AML-193 (cell line): ENCODE measurements at places on chromosomes 7 and 10.

GRCh38 chr10:22230158-22230833 lies 12.5 kb upstream of the EBLN1 start:
- peak; percentile 39 for DNase-seq

DNA sequence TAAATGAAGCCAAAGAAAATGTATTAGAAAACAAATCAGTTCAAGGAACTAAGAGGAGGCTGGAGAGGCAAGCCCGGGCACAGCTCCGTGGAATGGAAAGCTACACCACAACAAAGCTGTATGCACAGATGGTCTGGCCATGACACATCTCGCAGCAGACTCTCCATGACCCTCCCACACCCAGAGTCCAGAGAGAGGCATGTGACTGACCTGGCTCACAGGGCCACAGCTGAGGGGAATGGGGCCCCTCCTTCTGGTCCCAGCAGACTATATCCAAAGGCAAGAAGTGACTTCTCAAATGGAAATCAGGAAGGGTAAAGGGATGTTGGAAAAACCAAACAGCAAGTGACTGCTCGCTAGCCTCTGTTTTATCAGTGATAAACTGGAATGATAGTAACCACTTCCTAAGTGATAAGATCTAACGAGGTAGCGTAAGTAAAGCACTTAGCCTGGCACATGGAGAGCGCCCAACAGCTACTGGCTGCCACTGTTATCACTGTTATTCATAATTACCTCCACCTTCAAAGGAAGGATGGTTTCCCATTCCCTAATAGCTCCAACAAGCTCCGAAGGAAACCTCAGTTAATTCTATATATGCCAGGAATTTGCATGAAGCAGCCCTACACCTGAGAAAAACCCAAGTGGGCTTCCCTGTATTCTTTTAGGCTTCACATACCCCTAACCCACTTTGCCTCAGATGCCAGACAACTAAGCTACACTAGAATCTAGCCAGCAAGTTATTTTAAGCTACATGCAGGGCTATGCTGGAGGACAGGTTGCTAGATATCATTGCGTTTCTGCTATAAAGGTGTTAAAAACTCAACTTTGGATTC lies 8.4 kb downstream of the OSBPL3 start:
- DNase-seq, result no peak

GRCh38 chr10:89283025-89283935 lies 18.6 kb upstream of the IFIT2 start:
- no peak for DNase-seq

GRCh38 chr7:92498557-92498956 lies 20.8 kb upstream of the ERVW-1 start:
- DNase-seq, result no peak

- no peak for DNase-seq
Observed at GRCh38 chr10:96053985-96054384, 10.6 kb downstream of the CCNJ start.

GRCh38 chr10:112362833-112363232 lies 11.1 kb upstream of the ACSL5 start:
- DNase-seq, result no peak

DNA sequence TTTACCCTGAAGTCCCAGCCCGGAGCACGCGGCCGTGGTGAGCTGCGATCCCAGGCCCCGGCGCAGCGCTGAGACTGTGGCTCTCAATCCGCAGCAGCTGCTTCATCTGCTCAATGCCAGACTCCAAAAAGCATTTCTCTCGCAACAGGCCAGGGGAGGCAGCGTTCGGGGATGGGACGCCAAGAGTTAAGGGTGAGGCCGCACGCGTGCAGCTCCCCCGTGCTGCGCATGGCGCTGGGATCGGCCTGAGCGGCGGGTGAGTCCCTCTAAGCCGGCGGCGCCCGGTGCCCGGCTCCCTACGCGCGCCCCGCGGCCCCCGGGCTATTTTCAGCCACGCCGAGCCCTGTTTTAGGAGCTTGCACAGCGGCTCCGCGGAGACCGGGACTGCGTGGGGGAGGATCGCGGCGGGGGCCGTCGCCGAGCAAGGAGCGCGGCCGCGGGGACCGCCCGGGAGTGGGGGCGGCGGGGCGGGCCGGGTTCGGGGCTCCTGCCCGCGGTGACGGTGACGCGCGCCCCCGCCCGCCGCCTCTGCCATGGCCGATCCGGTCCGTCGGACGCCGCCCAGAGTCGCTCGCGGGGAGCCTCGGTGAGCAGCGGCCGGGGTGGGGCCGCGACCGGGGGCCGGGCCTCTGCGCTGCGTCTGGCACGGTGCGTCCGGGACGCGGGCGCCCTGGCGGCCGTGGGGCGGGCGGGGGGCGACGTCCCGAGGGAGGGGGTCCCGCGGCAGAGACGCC lies 29.4 kb upstream of the JAKMIP3 start:
- DNase-seq, result no peak

DNA sequence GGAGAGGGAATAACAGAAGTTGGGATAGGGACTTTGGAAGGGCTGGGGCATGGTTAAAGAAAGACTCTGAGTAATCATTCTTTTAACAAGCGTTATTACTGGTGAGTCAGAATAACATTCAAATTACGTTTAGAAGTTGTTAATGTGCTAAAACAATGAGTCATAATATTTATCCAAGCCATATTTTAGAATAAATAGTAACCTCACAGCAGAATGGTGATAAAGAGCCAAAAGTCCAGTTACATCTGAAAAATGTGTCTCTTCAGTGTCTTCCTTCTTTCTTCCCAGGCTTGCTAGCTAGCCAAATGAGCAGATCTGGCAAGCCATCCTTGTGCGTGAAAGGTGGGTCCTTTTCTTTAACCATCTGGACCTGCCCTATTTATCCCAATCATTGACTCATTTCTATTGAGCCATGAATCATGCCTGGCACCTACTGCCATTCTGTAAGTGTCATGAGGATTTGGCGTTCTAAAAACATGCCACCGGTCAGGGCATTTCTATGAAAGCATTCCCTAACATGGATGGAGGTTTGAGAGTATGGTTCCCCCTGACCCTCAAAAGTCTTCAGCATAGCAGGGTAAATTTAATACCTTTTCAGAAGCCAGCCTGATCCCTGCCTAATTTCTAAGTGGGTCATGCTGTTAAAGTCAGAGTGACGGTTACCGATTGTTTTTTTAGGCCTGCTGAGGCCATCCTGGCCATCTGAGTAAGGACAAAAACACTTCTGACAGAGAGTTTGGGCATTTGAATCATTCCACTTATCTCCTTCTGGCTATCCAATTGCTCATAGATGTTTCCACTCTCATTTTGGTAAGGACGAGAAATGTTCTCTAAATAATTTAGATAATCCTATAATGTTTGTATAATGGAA lies 26.9 kb downstream of the MYPN start:
- DNase-seq, result no peak

- no peak for DNase-seq
Observed at GRCh38 chr10:125991392-125991791, 95.0 kb downstream of the FANK1 start.

DNA sequence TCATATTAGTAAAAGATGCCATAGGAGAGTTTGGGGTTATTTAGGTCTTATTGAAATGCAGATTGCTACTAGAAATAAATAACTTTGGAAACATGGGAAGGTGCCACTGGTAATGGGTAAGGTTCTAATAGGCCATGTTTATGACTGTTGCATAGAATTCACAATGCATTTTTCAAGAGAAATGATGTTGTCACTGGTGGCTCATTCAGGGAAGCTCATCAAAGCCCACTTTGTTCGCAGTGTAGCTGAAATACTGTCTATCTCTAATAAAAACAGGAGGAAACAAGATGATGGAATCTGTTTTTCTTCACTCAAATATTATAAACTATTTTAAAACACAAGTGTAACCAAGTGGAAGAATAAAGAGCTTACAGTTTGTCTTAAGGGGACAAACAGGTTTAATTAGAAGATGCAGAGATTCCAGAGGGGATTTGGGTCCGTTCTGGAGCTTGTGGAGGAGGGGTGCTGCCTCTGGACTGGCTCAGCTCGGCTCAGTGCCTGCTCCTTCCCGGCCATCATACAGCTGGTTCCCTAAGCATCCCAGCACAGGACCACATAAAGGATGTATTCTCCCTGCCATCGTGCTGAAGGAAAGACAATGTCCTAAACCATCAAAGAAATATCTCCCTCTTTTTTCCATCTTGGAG lies 20.4 kb downstream of the OPALIN start:
- no peak for DNase-seq

GRCh38 chr7:105756367-105756766 lies 120.0 kb downstream of the ATXN7L1 start:
- no peak for DNase-seq

DNA sequence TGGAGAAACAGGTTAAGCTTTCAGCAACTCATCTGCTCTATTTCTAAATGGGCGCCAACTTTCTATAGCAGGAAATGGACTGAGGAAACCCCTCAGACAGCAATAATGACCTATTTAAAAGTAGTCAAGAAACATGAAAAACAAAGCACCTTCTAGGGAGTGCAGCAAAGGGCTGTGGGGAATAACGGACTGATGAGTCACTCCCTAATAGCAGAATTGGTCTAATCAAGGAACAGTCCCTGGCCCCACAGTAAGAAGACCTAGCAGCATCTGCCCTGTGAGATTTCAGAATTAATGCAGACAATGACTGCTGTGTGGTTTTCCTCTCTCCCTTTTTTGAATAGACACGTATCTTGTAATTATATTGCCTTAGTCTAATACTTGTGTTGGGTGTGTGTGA lies 602.9 kb downstream of the IPMK start:
- DNase-seq, result no peak

GRCh38 chr10:94088926-94089381 lies 95.2 kb downstream of the PLCE1 start:
- no peak for DNase-seq

- no peak for DNase-seq
Observed at GRCh38 chr10:127976286-127976685, 69.4 kb downstream of the PTPRE start.

DNA sequence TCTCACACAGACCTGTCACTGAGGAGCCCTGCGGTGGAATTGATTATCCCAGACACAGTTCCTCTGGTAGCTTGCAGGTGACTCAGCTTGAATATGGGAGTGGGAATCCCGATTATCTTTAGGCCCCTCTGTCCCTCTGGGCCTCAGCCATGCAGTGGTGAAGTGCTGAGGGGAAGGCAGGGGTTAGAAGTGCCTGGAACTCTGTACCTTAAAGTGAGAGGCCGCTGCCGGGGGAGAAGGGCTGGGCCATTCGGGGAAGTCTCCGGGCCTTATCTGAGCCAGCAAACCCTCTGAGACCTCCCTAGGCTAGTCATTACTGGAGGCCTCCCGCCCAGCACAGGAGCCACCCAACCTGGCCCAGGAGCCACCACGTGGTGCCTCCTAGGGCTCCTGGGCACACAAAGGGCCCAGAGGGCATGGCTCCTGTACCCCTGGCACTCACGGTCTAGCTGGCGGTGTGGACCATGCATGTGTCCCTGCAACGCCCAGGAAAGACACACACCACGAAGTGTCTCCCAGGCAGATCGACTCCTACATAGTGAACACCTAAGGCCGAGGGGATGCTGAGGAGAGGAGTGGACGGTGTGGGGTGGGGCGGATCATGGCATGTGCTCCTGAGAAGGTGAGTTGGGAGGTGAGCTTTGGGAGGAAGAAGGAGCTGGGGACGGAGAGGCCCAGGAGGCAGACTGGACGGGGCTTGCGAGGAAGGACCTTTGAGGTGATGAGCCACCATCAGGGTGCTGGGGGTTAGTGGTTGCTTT lies 56.2 kb downstream of the HK1 start:
- DNase-seq, result no peak

- no peak for DNase-seq
Observed at GRCh38 chr10:46014206-46014605, 16.2 kb downstream of the NCOA4 start.

DNA sequence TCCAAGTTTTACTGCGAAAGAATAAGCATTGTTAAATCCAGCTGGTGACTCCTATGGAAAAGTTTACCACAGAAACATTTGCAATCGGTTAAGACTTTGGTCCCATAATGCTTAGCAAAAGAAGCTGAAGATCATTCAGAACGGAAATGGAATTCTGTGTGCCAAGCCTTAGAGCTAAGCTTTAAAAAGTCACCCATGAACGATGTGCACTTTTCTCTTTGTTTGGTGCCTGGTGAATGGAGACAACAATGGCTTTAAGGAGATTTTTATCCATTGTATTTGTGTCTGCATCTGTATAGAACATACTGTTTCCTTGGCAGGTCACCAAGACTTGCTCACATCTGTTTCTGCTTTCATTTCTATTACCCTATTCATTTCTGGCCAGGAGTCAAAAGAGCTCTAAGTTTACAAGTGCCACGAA lies 26.3 kb upstream of the COL1A2 start:
- DNase-seq, result no peak

DNA sequence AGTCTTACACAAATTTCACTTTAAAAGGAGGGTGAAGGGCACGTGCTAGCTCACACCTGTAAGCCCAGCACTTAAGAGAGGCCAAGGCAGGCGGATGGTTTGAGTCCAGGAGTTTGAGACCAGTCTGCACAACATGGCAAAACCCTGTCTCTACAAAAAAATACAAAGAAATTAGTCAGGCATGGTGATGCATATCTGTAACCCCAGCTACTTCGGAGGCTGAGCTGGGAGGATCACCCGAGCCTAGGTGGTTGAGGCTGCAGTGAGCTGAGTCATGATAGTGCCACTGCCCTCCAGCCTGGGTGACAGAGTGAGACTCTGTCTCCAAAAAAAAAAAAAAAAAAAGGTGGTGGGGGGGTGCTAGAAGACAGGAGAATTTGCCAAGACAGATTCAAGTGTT lies 237.3 kb upstream of the KLF14 start:
- DNase-seq, result no peak

GRCh38 chr7:92043637-92044036 lies 90.6 kb downstream of the CYP51A1 start:
- DNase-seq, result no peak

GRCh38 chr7:92799446-92800211 lies 36.7 kb downstream of the CDK6 start:
- DNase-seq, result no peak

- no peak for DNase-seq
Observed at GRCh38 chr7:55163733-55164132, 144.9 kb downstream of the EGFR start.

- DNase-seq, result no peak
Observed at GRCh38 chr10:79431891-79432831, 13.3 kb downstream of the ZCCHC24 start.

GRCh38 chr7:124752310-124752709 lies 13.3 kb downstream of the GPR37 start:
- no peak for DNase-seq

- DNase-seq, result no peak
Observed at GRCh38 chr7:43508461-43508860, 74.4 kb upstream of the STK17A start.
